Kidney capillary endothelial cell (primary cell): ENCODE measurements at places on chromosomes 12 and 14.

GRCh38 chr12:43676183-43676813 lies 82.3 kb downstream of the PUS7L start:
- DNase-seq, result no peak

DNA sequence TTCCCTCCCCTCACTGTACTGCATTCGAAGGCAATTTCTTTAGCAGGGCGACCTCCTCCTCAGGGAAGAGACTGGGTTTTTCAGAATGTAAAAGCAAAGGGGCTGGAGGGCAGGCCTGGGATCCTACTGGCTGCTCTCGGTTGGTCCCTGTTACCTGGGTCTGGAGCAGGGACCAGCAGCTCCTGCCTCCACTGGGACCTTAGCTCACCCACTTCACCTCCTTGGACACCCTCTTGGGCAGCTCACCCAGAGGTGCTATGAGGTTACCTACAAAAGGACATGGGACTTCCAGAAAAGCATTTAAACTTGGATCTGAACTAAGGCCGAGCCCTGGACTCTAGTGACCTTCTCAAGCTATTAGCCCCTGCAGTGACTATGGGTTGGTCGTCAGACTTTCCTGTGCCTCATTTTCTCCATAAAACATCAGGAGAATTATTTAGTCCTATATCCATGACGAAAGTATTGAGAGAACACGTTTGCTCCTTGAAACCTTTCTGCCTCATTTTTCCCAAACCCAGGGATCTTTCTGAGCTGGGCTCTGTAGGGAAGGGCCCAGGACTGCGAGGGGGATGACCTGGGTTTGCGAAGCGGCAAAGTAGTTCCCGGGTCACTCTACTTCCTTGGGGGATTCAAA lies 65.0 kb downstream of the FBXL14 start:
- no peak for DNase-seq

- peak; percentile 83 for DNase-seq
Observed at GRCh38 chr12:116547955-116548501, 11.2 kb upstream of the MAP1LC3B2 start.

DNA sequence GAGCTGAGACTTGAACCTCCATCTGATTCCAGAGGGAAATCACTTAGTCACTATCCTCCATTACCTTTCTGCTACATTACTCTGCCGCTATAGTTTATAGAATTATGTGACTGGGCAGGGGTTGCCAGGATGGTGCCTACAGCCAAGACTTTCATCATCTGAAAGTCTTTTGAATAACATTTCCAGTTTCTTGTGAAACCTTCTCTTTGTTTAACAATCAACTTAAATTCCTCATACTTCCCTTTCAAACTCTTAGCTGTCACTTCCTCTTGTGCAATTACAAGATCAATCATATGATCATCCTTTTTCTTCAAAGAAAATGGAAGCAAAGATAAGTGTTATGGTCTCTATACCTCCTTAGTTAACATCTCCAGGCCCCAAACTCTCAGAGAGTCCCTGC lies 25.4 kb upstream of the PELI2 start:
- DNase-seq, result no peak

GRCh38 chr12:114679942-114680341 lies 4.0 kb downstream of the TBX3 start:
- DNase-seq, result no peak

DNA sequence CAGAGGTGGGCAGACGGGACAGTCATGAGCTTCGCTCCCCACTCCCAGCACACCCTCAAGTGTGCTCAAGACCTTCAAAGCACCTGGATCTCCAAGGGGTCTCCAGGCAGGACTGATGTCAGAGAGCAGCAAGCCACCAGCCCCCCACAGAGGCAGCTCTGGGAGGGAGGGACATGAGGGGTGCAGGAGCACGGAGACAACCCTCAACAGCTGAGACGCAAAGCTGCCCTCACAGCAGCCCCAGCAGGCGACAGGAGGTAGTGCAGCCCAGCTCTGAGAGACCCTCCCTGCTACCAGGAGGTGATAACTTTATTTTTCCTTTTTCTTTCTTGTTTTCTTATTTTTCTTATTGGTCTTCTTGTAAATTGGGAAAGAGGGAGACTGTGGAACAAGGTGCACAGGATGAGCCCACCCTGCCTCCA lies 17.9 kb downstream of the SIVA1 start:
- no peak for DNase-seq

- DNase-seq, result no peak
Observed at GRCh38 chr12:44118946-44119345, 283.1 kb downstream of the TMEM117 start.

DNA sequence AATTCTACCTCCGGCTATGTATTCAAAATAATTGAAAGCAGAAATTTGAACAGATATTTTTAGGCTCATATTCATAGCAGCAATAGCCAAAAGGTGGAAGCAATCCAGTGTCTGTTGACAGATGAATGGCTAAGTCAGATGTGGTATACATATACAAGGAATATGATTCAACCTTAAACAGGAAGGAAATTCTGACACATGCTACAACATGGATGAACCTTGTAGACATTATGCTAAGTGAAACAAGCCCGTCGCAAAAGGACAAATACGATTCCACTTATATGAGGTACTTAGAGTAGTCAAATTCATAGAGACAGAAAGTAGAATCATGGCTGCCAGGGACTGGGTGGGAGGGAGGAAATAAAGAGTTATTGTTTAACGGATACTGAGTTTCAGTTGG lies 331.6 kb downstream of the PCNX1 start:
- DNase-seq, result peak; percentile 58

- no peak for DNase-seq
Observed at GRCh38 chr12:109923481-109924245, 23.6 kb downstream of the TCHP start.

GRCh38 chr14:97697772-97698171 lies 900.6 kb downstream of the VRK1 start:
- no peak for DNase-seq

DNA sequence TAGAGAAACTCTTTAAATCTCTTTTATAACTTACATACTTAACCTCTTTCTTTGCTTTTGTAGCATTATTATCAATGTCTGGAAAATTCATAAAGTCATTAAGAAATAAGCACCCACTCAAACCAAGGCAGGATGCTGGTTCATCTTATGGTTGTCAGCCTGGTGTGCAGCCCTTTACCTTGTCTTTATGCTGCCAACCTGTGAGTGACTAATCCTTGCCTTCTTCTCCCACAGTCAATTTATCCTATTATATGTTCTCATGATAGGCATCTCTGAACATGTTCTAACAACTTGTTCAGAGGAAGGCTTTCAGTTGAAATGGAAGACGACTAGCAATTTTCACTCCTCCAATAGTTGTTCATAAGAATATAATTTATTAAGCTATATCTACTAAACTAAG lies 186.9 kb upstream of the CAND1 start:
- no peak for DNase-seq

DNA sequence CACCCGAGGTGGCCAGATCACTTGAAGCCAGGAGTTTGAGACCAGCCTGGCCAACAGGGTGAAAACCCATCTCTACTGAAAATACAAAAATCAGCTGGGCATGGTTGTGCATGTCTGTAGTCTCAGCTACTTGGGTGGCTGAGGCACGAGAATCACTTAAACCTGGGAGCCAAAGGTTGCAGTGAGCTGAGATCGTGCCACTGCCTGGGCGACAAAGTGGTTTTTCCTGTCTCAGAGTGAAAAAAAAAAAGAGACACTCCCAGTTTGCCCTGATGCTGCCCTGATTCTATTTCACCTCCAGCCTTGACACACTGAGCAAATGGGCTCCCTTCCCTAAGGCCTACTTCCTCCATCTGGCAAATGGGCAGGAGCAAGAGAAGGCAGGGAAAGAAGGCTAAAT lies 28.5 kb upstream of the PLEK2 start:
- DNase-seq, result no peak

DNA sequence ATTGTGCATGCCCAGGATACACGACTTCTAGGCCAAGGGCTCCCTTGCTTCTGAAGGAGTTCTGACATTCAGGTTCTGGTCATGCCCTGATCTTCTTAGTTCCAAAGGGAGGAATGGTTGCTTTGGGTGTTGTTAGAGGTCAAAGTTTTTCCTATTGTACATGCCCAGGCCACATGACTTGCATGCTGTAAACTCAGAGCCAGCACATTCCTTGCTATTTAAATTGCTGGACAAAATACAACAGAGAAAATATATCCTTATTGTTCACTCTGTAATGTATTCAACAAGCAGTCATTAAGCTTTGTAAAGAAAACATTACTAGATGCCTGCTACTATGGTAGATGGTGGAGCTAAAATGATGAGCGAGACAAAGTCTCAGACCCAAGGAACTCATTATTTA lies 71.2 kb upstream of the COCH start:
- no peak for DNase-seq

GRCh38 chr12:89160716-89161123 lies 191.6 kb downstream of the DUSP6 start:
- no peak for DNase-seq

DNA sequence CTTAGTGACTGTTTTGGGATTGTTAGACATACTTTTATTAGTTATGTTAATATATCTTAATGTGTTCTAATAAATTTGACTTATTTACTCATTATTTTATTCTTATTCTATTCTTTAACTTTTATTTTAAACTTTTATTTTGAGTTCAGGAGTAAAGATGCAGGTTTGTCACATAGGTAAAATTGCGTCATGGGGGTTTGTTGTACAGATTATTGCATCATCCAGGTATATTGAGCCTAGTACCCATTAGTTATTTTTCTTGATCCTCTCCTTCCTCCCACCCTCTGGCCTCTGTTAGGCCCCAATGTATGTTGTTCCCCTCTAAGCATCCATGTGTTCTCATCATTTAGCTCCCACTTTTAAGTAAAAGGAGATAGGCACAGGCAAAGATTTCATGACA lies 495.5 kb downstream of the MDGA2 start:
- DNase-seq, result no peak

DNA sequence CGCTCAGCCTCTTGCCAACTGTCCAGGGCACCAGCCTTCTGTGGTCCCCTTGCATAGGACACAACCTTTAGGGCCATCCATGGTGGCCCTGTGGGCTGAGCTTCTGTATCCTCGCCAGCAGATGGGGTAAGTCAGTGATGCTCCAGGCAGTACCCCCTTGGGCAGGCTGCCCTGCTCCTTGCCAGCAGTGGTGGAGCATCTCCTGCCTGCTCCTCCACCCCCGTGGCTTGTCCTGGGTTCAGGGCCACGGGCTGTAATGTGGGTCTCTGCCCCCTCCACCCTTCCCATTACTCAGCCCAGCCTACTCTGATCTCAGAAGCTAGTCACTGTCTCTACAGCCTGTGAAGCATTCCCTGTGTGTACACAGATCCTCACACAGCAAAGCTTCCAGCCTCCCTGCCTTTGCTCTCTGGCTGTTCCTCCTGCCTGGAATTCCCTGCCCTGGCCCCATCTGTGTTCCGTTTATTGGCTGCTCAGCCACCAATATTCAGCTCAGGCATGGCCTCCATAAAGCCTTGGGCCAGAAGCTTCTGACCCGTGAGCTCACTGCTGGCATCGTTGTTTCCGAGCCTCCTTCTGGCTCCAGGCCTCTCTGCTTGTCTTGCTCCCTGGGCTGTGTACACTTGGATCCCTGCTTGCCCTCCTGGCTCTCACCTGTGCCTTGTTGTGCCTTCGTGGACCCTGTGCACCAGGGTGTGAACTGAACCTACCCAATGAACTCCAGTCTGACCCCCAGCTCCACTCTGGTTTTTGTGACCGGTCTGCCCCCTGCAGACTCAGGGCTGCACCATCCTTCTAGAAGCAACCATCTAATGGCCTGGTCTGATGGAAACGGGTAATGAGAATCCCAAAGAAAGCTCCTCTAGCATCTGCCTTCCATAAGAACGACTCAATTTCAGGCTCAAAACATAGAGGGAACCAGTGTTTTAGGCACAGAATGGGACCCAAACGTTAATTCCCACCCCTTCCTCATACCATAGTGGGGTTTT lies 177.0 kb upstream of the PRMT8 start:
- DNase-seq, result no peak

DNA sequence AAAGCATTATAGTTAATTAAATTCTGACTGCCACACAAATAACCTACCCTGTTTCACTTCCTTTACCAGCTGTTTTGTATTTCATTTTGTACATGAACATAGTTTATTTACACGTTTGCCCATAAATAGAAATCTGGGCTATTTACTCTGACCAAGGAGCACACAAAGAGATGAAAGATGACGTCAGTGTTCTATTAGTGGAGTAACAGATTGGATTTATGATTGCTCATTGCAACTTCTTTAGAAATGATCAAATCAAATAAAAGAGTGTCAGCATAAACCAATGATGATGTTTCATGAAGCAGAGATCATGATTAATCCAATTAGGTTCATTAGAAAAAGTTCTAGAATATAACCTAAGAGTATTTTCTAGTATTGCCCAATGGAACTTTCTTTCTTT lies 12.0 kb upstream of the RTL1 start:
- no peak for DNase-seq

DNA sequence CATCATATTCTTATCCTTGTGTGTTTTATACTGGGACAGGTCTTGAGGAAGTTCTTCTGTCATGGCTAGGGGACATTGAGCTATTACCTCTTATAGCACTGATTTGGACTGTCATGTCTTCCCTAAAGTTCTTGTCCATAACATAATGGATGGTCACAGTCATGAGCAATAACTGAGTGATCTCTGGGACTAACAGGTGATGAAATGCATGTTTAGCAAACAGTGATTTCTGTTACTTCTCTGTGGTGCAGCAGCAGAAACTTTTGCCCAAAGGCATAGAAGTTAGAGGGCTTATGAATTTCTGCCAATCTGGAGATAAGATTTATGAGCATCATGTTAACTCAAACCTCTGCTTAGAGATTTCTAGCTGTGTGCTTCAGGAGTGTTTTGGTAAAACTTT lies 5.9 kb downstream of the ADIPOR2 start:
- no peak for DNase-seq

DNA sequence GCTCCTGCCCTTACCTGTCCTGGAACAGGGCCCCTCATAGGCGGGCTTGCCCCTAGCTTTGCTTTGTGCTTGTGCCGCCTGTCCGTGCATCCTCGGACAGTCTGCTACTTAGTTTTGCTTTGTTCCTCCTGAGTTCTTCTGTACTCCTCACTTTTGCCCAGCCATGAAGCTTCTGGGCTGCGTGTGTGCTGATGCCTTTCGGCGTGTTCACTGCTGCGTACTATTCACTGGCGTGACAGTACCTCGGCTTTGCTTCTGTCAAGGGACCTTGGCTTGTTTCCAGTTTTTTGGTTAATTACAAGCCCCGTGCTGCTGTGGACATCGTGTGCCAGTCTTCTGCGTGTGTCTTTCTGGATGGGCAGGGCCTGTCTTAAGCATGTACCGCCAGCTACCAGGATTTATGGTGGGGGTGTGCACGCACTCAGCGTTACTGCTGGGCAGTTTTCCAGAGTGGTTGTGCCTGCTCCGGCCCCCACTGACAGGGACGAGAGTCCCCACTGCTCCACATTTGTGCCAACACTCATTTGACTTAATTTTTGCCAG lies 2.5 kb downstream of the PACS2 start:
- DNase-seq, result no peak

DNA sequence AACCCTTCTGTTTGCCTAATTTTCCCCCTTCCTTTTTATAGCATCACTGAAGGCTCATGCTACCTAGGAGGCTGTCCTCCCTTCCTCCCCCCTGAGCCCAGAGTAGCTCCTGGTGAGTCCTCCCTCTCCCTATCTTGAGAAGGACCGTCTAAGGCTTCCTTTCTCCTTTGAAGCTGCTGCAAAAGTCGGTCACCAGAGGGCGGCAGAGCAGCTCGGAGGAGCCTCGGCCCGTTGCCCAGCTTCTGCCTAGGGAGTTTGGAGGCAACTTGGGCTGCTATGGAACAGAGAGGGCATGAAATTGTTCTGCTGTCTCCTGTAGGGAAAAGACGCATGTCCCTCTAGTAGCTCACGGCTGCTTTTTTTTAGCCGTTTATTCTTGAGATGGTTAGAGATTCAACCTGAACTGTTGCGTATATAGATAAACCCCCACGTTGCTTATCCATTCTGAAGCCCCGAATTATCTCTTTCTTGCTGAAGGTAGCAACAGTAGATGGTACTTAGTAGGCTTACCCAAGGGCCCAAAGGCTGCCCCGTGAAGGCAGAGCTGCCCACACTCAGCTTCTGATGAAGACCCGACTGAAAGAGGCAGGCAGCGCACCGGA lies 5.7 kb downstream of the WNT5B start:
- peak; percentile 52 for DNase-seq
